ENCODE measurements at places on chromosomes 7 and 10.

GRCh38 chr7:151873402-151873965, 3.4 kb downstream of the PRKAG2 start:
- no peak for DNase-seq

- DNase-seq, result peak; percentile 75
Observed at GRCh38 chr10:118241229-118242137, 100.6 kb downstream of the FAM204A start.

DNA sequence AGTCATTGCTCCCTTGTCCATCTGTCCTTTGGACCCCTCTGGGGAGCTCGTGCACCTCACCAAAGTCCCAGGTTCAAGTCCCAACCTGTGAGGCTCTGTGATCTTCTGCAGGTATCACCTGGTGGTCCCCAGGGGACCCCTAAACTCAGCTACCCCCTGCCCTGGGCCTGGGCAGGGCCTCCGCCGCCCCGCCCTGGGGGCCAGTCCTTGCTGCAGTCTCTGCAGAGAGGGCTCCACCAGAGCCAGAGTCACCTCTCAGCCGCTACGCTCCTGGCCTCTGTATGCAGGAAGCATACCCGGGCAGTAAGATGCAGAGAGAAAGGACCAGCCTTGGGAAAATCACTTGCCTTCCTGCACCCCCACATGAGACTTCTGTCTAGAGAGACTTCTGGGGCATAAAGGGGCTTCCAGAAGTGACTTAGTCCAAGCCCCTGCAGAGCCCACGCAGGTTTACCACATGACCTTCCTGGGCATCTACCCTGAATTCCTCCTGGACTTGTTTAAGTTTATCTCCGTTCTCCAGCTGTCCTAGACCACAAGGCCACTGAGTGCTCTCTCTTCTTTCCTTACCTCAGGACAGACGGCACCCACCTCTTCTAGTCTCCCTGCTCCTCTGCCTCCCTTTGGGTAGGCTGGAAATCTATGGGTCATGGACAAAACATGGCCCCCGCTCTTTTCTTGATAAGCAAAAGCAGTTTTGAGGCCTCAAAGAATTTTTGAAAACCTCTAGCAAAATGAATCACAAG, 21.2 kb downstream of the CALML5 start:
- no peak for DNase-seq

DNA sequence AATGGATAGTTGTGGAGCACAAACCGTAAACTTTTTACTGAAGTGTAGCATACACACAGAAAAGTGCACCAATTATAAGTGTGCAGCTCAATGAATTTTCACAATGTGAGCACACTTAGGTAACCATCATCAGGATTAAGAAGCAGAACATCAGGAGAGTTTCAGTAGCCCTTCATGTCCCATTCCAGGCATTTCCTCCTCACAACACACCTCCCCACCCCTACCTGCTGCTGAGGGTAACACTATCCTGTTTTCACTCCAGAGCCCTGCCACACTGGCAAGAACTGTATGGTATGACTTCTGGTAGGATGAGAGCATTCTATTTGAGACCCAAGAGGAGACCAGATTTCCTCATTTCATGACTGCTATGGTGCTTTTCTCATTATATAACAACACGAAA, 166.5 kb downstream of the PPP1R3A start:
- no peak for DNase-seq

- DNase-seq, result no peak
Observed at GRCh38 chr10:37566332-37566731, 291.1 kb downstream of the ZNF248 start.
